ENCODE measurements at places on chromosomes 16 and 17.

DNA sequence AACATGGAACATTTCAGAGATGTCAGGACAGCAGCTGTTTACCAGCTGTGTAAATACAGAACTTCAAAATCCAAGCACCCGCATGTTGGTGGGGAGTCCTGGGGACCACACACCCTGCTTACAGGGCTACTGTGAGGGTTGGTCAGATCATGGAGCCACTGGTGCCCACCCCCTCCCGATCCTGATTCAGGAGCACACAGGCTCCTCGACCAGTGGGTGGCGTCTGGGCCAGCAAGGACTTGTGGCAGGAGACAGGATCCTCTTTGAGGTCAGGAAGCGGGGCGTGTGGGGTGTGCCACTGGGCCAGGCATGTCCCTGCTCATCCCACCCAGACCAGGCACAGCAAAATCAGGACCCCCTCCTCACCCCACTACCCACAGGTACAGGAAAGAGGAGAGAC is 83.6 kb downstream of the SDK2 start:
- no peak for DNase-seq

DNA sequence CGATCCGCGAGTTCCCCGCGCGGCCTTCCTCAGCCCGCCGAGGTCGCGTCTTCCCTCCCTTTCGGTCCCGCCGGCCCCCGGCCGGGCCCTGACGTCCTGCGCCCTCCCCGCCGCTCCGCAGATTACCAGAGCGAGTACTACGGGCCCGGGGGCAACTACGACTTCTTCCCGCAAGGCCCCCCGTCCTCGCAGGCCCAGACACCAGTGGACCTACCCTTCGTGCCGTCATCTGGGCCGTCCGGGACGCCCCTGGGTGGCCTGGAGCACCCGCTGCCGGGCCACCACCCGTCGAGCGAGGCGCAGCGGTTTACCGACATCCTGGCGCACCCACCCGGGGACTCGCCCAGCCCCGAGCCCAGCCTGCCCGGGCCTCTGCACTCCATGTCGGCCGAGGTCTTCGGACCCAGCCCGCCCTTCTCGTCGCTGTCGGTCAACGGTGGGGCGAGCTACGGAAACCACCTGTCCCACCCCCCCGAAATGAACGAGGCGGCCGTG is 5.4 kb downstream of the LHX1 start:
- no peak for DNase-seq

DNA sequence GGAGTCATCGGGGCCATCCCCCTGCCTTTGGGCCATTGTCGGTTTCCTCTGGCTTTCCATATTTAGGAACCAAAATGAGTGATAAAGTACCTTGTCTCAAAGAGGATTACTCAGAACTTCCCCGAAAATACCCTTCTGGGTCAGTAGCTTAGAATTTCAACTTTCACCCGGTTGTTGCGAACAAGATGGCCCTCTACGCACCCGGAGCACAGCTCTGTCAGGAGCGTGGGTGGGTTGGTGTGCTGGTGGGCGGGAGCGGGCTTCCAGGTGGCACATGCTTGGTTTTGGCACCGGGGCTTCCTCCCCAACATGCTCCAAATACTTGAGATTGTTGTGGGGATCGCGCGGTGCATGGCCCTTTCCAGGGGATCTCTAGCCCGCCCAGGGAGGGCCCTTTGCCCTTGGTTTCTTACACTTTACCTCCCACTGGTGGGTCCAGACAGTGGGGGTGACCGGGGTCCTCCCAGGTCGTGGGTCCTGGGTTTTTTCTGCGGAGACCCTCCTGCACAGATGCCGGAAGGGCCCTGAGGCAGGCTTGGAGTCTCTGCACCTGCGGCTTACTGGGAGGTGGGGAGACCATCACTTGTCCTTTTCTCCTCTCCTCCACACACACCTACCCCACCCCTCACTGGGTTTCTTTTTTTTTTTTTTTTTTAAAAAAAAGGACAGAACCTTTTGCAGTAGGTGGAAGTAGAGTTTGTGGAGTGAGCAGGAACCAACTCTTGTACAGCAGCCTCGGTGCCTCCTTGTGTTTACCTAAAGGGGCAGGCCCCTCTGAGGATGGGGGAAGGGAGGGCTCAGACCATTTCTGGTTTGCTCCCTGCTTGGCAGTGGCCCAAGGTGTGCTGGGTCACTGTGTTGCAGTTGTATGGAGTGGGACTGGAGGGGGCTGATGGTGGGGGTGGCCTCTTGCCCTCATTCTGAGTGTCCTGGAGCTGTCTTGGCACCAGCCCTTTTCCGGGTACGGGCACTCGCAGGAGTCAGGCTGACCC is 142.1 kb downstream of the SEC14L1 start:
- no peak for DNase-seq

GRCh38 chr17:43998552-43998951 is 5.9 kb upstream of the NAGS start:
- DNase-seq: no peak

GRCh38 chr17:15257258-15257788 is 7.8 kb downstream of the PMP22 start:
- DNase-seq: no peak

DNA sequence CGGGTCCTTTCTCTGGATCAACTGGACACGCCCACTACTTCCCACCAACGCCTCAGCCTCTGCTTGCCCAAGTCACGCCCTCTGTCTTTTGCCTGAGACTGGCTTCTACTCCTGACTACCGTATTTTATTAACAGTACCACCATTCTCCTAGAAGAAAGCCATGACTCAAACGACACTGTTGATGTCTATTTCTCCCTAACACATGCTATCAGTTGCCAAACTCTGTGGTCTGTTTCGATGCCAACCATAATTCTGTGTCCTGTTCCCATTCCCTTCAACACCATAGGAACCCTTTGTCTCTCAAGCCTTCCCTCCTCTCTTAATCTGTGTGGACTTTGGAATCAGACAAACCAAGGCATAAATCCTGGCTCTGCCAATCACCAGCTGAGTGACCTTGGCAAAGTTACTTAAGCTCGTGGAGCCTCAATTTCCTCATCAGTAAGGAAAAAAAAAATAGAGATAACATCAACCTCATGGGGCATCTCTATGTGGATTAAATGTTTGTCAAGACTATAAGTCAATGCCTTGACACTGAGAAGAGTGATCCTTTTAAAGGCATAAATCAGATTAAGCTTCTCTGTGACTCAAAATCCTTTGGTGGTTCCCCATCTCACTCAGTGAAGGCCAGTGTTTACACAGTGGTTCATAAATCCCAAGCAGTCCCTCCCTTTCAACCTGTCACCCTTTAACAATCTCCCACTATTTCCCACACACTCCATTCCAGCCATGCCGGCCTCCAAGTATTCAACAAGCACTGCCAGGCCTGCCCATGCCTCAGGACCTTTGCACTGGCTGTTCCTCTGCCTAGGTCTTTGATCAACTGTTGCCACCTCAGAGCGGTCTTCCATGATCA is 45.6 kb downstream of the ERN1 start:
- no peak for DNase-seq

DNA sequence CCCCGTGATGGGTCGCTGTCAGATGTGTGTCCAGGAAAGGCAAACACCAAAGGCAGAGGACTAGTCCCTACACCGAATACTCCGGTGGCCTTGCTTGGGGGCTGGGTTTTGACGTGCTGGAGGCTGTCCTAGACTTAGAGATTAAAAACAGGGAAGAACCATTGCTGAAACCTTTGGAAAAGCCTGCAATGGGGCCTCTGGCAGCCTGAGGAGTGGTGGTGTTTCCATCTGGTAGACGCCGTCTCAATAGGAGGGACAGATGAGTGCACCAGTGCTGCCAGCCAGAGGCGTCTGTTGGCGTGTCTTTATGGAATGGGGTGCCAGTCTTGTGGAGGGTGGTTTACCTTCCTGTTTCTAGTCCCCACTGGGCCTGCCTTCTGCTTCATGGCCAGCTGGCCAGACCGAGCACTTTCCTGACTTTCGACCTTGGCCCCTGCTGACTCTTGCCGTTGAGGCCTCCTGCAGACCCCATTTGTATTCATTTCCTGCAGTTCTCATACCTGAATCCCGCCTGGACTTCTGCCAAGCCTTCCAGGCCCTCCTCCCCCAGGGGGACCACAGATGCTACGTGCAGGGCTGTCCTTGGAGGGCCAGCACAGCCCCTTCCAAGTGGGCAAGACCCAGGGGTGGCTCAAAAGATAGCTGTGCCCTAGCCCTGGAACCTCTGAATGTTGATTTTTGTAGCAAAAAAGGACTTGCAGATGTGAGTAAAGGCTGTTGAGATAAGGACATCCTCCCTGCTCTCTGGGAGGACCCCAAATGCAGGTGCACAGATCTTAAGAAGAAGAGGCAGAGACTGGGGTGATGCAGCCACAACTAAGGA is 1.9 kb upstream of the DNASE1 start:
- DNase-seq: peak; percentile 78

DNA sequence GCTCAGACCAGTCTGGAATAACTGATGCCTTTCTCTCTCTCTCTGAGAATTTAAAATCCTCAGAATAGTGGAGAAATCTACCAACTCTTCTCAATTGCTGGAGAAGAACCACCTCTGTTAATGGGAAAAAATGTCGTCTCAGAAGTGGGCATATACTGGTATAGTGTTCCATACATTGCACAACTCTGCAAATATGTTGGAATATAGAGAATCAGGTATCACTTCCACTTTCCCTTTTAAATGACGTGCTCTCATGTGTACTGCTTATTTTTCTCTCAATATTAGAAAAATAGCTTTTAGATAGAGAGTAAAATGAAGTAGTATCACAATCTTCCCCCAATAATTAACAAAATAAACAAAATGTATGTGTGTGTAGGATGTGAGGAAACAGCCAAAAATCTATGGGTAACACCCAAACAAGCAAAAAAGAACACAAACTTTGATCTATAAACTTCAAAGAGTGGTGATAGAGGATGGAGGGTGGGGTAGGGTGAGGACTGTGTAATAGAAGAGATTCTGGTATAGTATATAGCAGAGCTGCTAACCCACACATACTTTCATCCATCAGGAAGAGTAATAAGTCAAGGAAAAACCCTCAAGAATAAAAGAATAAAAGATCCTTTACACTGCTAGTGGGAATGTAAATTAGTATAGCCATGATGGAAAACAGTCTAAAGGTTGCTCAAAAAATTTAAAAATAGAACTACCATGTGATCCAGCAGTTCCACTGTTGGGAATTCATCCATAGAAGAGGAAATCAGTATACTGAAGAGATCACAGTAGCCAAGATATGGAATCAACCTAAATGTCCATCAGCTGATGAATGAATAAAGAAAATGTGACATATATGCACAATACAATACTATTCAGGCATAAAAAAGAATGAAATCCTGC is 46.9 kb downstream of the NFATC3 start:
- no peak for DNase-seq

DNA sequence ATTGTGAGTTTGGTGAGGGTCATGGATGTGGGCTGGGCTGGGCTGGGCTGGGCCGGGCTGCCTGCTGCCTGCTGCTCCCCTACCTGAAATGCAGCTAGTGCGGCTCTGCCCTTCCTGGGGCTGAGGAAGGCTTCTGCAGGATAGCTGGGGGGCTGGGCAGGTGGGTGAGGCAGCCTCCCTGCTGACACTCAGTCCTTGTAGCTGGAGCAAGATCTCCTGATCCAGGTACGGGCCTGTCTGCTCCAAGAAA is 4.7 kb downstream of the RPL13 start:
- no peak for DNase-seq

GRCh38 chr16:84194018-84194417 is 3.1 kb downstream of the ADAD2 start:
- DNase-seq: no peak

GRCh38 chr17:49191917-49192741 is 18.2 kb downstream of the GNGT2 start:
- DNase-seq: peak; percentile 97

- DNase-seq: peak; percentile 62
Observed at GRCh38 chr17:82989881-82990280, 89.5 kb upstream of the METRNL start.

GRCh38 chr16:69323415-69323814 is 7.0 kb downstream of the PDF start:
- DNase-seq: no peak

GRCh38 chr16:21211486-21211885 is at the start of gene ZP2:
Gene ZP2 (minus strand): TSS chr16:21211574. CDS start chr16:21211547, 27 bp downstream.
- no peak for DNase-seq

- no peak for DNase-seq
Observed at GRCh38 chr16:31478956-31479355, 4.0 kb upstream of the SLC5A2 start.

DNA sequence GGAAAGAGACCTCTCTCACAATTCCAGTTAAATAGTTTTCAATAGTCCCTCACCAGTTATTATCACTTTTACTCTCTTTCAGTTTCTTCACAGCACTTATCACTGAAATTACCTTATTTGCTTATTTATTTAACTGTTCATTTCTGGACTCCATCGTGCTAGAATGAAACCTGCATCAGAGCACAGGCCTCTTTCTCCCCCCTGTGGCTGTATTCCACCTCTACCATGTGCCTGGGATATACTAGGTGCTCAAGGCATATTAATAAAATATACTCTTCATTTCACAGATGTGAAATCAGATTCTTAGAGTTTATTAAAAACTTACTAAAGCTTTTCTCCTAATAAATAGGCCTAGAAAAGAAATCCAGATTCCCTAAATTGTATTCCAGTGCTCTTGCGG is 308.9 kb upstream of the MON1B start:
- no peak for DNase-seq

- no peak for DNase-seq
Observed at GRCh38 chr16:72673118-72673517, 374.8 kb downstream of the ZFHX3 start.

GRCh38 chr16:3264137-3265036 is 8.0 kb upstream of the MEFV start:
- DNase-seq: peak; percentile 96

- peak; percentile 83 for DNase-seq
Observed at GRCh38 chr17:10738521-10739258, 8.9 kb upstream of the TMEM220 start.

GRCh38 chr17:66667090-66667489 is 167.8 kb upstream of the CACNG5 start:
- DNase-seq: no peak

DNA sequence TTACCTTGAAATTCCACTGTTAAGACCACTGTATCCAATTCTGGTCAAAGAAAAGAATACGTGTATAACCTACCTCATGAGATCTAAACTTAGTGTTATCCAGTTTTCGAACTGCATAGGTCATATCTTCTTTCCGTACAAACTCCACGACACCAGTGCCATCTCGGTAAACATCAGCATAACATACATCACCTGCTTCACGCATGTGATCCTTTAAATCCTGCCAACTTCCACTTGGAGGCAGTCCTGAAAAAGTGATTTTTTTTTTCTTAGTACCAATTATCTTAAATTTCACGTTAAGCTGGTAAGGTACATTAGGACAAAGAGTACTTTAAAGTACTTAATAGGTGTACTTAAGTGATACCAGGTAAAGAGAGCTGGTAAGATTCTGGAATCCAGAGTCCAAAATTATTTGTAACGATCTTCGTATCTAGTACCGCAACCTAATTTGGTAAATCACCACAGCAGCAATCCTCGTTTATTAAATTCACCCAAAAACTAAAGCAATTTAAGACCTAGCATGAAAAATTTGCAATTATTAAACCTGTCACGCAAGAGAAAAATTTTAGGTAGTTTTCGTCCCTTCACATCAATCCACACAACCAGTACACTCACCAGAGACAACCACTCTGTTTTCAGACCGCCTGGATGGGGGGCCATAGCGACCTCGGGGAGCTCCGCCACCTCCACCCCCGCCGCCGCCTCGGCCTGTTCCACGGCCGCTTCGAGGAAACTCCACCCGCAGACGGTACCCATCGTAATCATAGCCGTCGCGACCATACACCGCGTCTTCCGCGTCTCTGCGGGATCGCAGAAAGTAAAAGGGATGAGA is 1.1 kb downstream of the SRSF1 start:
- DNase-seq: no peak

- DNase-seq: no peak
Observed at GRCh38 chr17:4232168-4232813, 31.5 kb downstream of the ANKFY1 start.

- DNase-seq: no peak
Observed at GRCh38 chr17:64399071-64399766, 8.6 kb upstream of the PECAM1 start.

Data from vagina (tissue), 2 donors.